Fibroblast of villous mesenchyme (primary cell): ENCODE measurements at places on chromosomes 1 and 21. TPM values are rescaled to one million over a fixed set of nuclear protein-coding genes. Genes with fewer than 3 reads are reported as not detected.

GRCh38 chr1:219798283-219799030 is 129.9 kb downstream of the SLC30A10 start:
- DNase-seq: peak; percentile 20

DNA sequence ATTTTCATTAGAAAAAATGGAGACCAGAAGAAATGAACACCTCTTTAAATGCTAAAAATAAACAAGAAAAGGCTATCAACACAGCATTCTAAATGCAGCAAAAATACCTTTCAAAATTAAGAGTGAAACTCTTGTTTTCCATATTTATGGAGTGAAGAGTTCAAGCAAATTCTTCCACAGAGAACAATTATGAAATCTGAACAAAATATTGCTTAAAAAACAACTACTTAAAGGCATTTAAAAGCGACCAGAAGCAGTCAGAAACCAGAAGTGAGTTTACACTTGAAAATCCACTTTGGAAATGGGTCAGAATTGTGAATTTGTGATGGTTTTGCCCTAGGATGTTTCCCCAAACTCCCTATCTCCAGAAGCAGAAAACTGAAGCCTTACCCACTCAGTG is 60.9 kb upstream of the KCNH1 start:
- no peak for DNase-seq

- DNase-seq: no peak
Measured at GRCh38 chr1:22231068-22231593, 88.2 kb upstream of the WNT4 start.

GRCh38 chr1:22691031-22691753 is 19.4 kb upstream of the EPHB2 start:
- no peak for DNase-seq

DNA sequence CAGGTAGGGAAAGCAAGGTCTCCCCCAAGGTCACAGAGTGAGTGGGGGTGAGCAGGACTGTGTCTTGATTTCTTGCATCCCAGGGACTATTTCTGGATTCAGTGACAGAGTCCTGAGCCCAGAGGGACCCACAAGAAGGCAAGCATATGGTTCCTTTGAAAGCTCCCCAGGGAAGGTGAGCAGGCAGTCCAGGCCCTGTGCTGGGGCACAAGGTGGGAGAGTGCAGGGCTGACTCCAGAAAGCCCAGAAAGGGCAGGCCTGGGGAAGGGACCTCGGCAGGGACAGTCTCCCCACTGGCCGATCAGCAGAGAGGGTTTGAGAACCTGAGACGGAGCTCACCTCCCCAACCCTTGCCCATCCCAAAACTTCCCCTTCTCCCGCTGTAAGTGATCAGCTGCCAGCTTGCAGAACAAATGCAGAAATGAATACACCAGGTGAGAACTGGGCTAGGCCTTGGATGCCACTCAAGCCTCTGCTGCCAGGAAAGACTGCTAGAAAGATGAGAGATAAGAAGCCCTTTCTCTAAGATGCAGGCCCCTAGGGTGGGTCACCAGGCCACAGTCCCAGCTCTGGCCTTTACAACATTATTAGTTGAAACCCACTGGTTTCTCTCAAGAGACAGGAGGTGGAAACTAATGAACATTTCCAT is 121.0 kb downstream of the GLIS1 start:
- no peak for DNase-seq

DNA sequence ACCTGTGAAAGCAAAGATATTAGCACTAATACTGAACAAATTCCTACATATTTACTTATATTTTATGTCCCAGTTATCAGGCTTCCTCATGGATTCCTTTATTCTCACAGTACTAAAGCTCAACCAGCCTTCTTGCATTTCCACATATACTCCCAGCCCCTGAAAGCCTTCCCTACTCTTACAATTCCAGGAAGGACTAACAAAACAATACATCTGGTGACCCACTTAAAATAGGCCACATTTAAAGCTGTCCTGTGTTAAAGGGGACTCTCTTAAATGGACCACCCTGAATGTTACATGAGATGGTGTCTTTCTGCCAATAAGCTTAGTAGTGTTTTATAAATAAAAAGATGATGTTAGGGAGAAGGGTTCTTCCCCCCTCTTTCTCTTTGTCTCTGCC is 54.4 kb downstream of the NTMT2 start:
- DNase-seq: no peak

GRCh38 chr21:45432575-45433255 is 27.8 kb downstream of the COL18A1 start:
- DNase-seq: peak; percentile 67

GRCh38 chr21:44653656-44654575 is 543 bp downstream of the KRTAP12-4 start:
- no peak for DNase-seq

GRCh38 chr1:205954819-205955404 is 11.7 kb upstream of the SLC26A9 start:
- DNase-seq: no peak

DNA sequence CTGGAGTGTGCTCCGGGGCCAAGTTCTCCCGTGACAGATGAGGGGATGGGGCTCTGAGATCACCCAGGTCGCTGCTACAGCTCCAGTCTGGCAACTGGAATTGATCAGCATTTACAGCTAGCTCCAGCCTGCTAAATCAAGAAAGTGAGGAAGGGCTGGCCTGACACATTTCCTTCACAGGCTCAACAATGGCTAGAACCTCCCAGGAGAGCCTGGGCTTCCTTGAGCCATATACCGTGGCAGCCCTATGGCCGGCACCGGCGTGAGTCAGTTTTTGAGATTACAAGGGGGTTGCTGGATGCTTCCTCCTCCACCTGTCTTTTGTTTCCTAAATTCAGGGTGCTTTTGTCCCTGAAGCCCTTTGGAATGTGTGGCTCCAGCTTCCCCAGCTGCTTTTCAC is 104.2 kb downstream of the ETS2 start:
- no peak for DNase-seq

DNA sequence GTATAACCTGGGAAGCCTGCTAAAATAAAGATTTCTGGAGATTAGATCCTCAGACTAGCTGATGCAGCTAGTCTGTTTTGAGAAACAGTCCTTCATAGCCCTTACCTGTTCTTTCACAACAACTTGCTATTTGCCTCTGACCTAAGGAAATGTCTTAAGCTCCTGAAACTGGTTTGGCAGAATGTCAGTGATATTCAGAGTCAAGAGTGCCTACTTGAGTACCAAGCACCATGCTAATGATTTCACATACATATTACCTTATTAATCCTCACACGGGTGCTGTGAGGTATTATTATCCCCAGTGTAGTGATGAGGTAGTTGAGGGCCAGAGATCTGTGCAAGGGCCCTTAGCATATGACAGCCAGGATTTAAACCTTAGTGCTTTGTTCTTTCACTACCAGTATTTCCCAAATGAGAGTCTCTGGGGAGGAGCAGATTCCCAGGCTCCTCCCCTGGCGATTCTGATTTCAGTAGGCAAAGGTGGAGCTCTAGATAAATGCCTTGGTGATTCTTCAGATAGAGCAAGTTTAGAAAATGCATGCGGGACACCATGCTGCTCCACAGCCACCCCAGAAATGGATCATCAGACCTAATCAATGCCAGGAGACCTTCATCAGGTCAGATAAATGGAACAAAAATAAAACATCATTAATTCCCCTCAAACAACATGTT is 47.4 kb upstream of the WNT2B start:
- no peak for DNase-seq

DNA sequence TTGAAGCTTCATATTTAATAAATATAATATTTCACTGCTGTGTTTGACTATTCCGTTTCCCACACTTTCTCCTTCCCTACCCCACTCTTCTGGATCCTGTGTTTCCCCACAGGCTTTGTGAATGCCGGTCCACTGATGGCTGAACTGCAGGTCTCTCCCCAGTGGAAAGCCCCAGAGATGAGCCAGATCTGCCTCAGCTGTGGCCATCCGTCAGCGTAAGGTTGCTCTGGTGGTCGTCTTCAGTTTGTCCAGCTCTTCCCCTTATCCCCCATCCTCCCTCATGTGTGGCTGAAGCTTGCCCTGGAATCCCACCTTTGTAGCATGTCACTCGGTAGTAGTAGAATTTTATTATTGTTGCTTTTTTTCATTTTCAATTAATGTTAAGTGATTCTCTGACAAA is 11.4 kb downstream of the SMAP2 start:
- no peak for DNase-seq

- no peak for DNase-seq
Measured at GRCh38 chr1:217027403-217028080, 304.3 kb upstream of the ESRRG start.

DNA sequence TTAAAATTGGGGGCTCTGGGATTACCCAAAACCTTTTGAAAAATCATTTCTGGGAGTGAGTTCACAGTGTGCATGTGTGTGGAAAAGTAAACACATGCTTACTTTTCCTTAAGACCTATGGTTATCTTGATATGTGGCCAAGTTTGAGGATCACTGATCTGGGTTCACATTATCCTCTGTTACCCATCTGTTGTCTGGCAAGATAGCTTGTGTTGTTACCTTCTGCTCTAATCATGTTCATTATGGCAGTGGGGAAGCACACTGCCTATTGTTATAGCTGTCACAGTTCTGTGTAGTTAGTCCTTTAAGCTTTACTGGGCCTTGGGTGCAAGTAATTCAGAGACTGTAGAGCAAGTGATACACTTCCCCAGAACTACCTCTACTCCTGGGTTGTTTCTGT is 5.0 kb downstream of the CTBS start:
- DNase-seq: no peak

DNA sequence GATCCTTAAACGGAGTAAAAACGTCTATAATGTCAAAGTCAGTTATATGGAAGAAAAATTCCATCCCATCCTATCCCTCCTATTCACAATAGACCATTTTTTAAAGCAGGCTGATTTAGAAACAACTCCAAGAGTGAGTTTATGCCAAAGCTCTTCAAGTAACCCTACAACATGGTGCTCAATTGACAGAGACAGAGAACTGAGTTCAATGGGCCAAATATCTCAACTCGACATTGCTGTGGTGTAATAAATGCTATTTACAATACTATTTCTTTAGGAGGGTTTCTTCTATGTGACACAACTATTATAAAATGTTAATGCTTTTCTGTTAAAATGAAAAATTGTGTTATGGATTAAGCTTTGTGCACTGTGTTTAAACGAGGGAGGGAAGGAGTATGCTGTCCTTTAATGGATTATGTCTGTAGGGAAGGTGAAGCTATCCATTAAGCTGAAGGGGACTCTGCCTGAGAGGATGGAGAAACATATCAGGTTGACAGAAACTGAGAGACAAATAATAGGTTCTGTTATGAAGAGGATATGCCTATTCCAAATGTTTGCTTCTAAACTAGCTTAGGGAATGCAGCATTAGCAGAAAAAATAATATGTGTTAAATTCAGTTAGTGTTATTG is 362.5 kb upstream of the CHRM3 start:
- no peak for DNase-seq

- DNase-seq: no peak
Measured at GRCh38 chr1:183568176-183569021, 21.9 kb downstream of the NCF2 start.

DNA sequence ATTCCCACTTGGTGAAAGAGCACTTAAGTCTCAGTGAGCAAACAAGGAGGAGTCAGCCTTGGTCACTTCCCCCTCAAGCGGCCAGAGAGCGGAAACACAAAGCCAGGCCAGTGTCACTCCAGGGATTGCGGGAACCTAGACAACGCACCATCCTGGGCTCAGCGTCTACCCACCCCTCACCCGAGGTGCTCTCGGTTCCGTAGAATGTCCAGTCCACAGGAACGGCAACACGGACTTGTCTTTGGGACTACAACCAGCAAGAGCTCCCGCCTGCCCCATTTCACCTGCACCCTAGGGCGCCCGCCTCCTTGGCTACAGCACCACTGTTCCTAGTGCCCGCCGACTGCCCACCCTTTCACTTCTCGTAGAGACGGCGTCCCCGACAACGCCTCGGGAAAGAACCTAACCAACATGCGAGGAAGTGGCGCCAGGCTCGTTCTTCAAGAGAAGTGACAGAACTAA is 509 bp downstream of the GDAP2 start:
- DNase-seq: peak; percentile 62

ADORA3 gene
- total RNA-seq: not detected in 2 replicates

ARHGAP30 gene
- under 0.01 TPM in 1 of 2 replicates, not detected in the other for total RNA-seq

ANGPTL3 gene
- total RNA-seq: under 0.01 TPM in 1 of 2 replicates, not detected in the other

RBBP4 gene
- total RNA-seq: 98.9 and 138 TPM in 2 replicates

PRRX1 gene
- total RNA-seq: 174 and 203 TPM in 2 replicates

PTGER3 gene
- total RNA-seq: 0.86 and 0.97 TPM in 2 replicates

AMY1A gene
- not detected in 2 replicates for total RNA-seq

CLCA4 gene
- total RNA-seq: not detected in 2 replicates

LCE6A gene
- total RNA-seq: not detected in 2 replicates

AQP10 gene
- not detected in 2 replicates for total RNA-seq

PTPN14 gene
- 77.3 and 104 TPM in 2 replicates for total RNA-seq

ATAD3C gene
- total RNA-seq: under 0.01 and 0.32 TPM in 2 replicates

CHODL gene
- under 0.01 TPM in 2 replicates for total RNA-seq

NPR1 gene
- total RNA-seq: 1.6 and 3.9 TPM in 2 replicates

FOXD3 gene
- not detected in 2 replicates for total RNA-seq

PLA2G2D gene
- total RNA-seq: not detected in 2 replicates

ZNF648 gene
- not detected in 2 replicates for total RNA-seq
